ENCODE measurements at places on chromosomes 12 and 14.

DNA sequence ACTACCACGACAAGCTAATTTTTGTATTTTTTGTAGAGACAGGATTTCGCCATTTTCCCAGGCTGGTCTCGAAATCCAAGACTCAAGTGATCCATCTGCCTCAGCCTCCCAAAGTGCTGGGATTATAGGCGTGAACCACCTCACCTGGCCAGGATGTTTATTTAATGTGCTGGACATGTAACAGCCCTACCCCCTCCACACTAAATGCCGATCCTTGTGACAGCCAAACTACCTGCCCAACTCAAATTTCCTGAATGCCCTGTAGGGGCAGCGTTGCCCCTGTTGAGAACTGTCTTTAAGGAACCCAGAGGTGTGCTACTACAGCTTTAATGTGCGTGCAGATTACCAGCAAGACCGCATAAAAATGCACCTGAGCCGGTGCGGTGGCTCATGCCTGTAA lies 48.1 kb downstream of the KCNK13 start:
- DNase-seq = no peak

GRCh38 chr14:21169573-21169972 lies 13.7 kb upstream of the OR5AU1 start:
- DNase-seq = no peak

DNA sequence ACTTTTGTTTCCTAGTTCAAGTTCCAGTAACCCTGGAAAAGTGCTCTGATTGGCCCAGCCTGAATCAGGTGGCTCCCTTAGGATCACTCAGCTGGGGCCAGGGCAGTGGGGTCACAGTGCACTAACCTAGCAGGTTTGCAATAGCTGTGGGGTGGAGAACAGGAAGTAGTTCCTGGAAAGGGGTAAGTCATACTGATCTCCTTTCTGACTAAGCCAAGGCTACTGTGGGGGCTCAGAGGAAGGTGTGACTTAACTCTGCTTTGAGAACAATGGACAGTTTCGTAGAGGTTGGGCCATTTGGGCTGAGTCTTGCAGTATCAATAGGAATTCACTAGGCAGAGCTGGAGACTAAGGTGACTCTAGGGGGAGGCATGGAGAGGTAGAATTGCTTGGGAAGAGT lies 89.4 kb downstream of the KIF26A start:
- DNase-seq = no peak

GRCh38 chr14:106489112-106489881 lies 962.9 kb downstream of the TMEM121 start:
- DNase-seq = no peak

DNA sequence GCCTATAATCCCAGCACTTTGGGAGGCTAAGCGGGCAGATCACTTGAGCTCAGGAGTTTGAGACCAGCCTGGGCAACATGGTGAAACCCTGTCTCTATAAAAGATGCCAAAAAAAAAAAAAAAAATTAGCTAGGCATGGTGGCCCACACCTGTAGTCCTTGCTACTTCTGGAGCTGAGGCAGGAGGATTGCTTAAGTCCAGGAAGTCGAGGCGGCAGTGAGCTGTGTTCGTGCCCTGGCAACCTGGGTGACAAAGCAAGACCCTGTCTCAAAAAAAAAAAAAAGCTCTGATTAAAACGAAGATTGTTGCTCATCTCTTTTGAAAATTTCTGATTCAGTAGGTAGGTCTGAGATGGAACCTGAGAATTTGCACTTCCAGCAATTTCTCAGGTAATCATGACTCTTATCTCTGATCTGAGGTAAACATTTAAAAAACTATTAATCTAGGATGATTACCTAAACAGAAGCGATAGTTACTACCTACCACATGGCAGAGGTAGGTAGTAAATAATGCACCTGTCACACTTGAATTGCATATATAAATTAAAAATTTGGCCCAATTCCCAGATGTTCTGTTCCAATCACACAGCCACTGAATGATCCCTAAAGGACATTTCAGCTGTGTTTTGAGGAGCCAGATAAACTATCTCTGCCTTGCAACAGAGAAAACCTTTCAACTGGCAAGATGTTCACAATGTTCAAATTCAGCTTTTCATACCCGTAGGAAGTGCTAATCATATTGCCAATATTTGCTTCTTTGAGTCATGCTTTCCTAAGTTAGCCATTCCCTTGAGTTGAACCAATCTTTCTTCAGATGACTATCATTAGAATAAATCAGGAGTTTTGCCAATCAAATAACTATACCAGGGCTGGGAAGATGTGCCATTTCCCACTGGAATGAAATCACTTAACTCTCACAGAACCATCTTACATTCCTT lies 4.2 kb upstream of the TEP1 start:
- no peak for DNase-seq

DNA sequence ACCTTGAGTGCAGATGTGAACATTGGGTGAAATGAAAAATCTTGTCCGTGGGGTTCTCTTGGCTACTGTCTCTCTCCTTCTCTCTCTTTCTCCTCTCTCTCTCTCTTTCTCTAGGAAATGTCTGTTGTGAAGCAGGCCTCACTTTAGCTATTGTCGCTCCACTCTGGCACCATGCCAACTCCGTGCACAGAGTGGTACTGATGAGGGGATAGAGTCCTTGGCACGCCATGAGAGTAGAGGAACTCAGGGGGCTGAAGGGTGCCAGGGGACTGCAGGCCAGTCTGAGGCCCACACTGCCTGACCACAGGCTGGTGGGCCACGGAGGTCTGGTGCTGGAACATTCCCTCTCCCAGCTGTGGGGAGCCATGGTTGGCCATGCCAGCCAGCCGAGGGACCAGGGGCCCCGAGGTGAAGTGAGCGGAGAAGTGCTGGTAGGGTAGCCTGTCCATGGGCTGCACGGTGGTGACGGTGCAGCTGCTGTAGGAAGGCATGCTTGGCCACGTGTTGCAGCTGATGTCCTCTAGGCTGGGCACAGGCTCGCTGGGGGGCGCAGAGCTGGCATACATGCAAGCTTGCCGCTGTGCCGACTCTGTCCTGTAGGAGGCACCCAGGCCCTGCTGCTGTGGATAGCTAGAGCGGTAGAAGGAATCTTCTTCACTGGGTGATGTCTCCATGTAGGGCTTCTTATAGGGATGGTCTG lies 50.4 kb downstream of the TBX5 start:
- no peak for DNase-seq

GRCh38 chr12:92601176-92601575 lies 101.6 kb upstream of the PLEKHG7 start:
- no peak for DNase-seq

DNA sequence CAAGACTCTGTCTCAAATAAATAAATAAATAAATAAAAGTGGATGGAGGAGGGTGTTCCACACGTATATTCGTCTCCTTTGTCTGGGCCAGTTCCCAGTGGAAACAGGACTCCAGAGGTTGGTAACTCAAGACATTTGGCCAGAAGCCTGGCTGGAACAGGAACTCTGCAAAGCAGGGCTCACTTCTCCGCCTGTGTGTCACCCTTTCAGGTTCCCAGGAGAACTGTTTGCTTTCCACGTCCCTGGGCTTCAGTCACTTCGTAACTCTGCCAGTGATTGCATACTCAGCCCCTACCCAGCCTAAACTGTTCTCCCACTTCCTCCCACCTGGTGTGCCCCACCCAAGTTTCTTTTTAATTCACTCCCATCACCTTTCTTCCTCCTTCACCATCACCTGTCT lies 7.0 kb upstream of the UBE2N start:
- no peak for DNase-seq

- no peak for DNase-seq
Measured at GRCh38 chr14:79376557-79376956, 834.7 kb downstream of the DIO2 start.

- no peak for DNase-seq
Measured at GRCh38 chr12:65016881-65017650, 104.0 kb downstream of the WIF1 start.

DNA sequence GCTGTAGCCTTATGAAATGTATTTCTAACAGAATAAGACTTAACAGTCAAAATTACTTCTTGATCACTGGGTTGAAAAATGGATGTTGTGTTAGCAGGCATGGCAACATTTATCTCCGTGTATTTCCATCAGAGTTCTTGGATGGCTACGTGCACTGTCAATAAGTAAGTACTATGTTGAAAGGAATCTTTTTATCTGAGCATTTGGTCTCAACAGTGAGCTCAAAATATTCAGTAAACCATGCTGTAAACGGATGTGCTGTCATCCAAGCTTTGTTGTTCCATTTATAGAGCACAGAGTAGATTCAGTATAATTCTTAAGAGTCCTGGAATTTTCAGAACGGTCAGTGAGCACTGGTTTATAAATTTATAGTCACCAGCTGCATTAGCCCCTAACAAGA lies 15.5 kb downstream of the SCAF11 start:
- DNase-seq = no peak

GRCh38 chr12:122318607-122319605 lies 52.6 kb upstream of the VPS33A start:
- peak; percentile 46 for DNase-seq

DNA sequence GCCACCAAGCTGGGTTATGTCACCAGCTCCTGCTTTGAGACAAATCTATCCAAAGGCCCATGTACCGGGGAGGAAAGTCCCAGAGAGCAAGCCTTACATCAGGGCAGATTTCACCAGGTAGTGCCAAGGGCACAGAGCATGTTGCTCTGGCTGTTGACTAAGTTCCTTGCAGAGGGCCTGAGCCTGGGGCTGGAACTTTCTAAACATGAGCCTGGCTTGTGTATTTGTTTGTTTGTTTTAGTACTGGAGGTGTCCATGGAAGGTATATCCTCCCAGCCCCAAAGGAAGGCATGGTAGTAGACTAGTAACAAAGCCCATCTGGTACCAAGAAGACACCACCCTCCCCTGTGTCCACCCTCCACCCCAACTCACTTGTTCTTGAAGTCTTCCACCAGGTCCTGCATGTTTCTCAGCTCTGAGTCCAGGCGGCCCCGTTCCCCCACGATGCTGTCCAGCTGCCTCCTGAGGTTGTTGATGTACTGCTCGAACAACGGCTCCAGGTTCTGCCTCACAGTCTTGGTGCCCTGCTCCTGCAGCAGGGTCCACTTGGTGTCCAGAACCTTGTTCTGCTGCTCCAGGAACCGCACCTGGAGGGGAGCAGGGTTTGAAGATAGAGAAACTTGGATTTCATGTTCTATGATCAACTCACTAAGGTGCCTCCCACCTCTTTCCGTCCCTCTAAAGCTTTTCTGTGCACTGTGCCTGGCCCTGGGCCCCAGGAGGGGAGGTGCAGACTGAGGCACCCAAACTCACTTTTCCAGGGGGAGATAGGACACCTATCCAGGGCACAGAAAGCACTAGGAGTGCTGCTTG lies 1.4 kb downstream of the KRT5 start:
- DNase-seq = no peak

GRCh38 chr14:52089218-52089617 lies 20.4 kb upstream of the NID2 start:
- no peak for DNase-seq

GRCh38 chr14:100408350-100409002 lies 85.3 kb downstream of the SLC25A47 start:
- DNase-seq = no peak

GRCh38 chr14:100866666-100867630 lies 36.6 kb downstream of the RTL1 start:
- no peak for DNase-seq

GRCh38 chr12:77324763-77325468 lies 259.5 kb upstream of the E2F7 start:
- DNase-seq = peak; percentile 26

DNA sequence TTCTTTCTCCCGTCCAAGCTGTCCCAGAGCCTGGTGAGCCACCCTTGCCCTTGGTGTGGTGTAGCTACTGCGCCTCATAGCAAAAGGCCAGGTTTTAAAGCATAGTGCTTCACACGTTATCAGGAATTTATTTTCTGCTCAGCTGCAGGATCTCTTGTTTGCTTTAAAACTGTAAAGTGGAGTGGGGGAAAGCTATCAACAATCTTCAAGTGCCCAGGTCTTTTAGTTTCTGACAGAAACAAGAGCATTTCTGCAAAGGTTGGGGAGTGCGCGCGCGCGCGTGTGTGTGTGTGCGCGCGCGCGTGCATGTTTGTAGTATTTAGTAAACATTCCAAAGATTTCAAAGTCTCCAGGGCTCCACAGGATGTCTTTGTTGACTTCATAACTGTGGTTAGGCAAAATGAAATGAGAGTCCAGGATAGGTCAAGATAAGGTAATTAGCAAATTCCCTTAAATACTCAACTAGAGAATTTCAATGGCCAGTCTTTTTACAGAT lies 45.5 kb downstream of the EML1 start:
- no peak for DNase-seq

GRCh38 chr12:1732914-1733313 lies 42.0 kb downstream of the ADIPOR2 start:
- no peak for DNase-seq
